ENCODE measurements at places on chromosomes 1 and 21. TPM values are rescaled to one million over a fixed set of nuclear protein-coding genes. Genes with fewer than 3 reads are reported as not detected.

FCRLB gene
- 0.67 TPM for total RNA-seq

MATN1 gene
- total RNA-seq: not detected

PGLYRP3 gene
- not detected for total RNA-seq

DISC1 gene
- total RNA-seq: 10.0 TPM

SPRR2B gene
- total RNA-seq: not detected

CRYAA gene
- total RNA-seq: not detected

RBM15 gene
- 38.4 TPM for total RNA-seq

DNA sequence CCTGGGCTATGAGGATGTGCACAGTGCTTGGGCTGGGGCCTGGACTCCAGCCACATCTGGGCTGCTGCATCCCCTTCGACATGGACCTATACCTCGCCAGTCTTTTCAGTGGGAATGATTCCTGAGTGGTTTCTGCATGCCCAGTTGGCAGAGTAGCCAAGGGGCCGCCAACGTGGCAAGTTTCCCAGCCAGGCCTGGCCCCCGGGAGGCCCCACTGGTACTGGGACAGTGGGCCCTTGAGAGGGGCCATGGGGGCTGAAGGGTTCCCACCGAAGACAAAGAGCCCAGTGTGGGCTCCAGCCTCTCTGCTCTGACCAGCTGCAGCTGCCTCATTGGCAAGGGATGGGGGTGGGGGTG lies 15.4 kb downstream of the RAP1GAP start:
- H3K36me3 ChIP-seq: no peaks in the 10 kb centered on the region
- peak overlapping the region; percentile 69 for H3K27ac ChIP-seq
- H3K4me3 ChIP-seq: no peak overlapping the region

DNA sequence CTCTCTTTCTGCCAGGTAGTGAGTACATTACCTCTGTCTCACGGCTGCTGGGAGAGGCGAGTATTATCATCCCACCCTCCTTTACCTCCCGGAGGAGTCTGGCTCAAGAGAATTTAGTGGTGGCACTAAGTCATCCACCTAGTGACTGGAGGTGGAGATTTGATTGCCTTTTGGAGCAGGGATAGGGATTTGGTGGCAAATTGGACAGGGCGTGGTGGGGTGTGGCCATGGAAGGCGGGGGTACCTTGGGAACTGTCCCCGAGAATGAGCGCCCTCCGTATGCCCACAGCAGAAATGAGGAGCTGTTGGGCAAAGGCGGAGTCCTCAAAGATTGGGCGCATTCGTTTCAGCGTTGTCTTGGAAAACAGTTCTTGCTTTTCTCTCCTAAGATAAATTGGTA lies 32.1 kb upstream of the HMGN1 start:
- DNase-seq: no peak
- H3K27ac ChIP-seq: peak overlapping the region; percentile 81
- H3K36me3 ChIP-seq: no peaks in the 10 kb centered on the region
- H3K4me3 ChIP-seq: no peak overlapping the region
- H3K4me1 ChIP-seq: peaks cover 5% of the 10 kb centered on the region

DNA sequence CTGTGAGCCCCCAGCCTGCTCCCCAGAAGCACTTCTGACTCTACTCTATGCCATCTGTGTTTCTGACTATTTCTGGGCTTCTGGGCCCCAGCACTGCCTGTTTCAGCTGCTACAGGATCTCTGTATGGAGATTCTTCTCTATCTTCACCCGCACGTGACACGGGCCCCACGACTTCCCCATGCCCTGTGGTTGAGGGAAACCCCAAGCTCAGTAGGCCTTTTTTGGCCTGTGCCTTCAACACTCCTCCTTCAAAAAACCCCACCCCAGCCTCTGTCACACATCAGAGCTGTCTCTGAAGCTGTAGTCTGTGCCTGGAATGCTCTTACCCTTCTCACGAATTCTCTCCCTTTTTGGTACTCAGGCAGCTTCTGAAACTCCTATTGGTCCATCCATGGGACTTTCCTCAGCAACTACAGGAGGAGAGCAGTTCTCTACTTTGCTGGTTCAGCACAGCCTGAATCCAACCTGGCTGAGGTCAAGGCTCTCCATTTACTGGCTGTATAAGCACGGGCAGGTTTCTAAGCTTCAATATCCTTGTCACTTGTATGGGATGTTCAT lies 2.0 kb upstream of the NID1 start:
- H3K4me3 ChIP-seq: no peak overlapping the region
- peak; percentile 6 for DNase-seq
- no peaks in the 10 kb centered on the region for H3K36me3 ChIP-seq
- H3K27me3 ChIP-seq: no peaks in the 10 kb centered on the region
- peak overlapping the region; percentile 11 for H3K27ac ChIP-seq

- DNase-seq: no peak
- H3K4me1 ChIP-seq: no peaks in the 10 kb centered on the region
- no peak overlapping the region for H3K4me3 ChIP-seq
- H3K27ac ChIP-seq: no peak overlapping the region
- H3K36me3 ChIP-seq: no peaks in the 10 kb centered on the region
Measured at GRCh38 chr1:245834002-245834401, 673.1 kb downstream of the SMYD3 start.

DNA sequence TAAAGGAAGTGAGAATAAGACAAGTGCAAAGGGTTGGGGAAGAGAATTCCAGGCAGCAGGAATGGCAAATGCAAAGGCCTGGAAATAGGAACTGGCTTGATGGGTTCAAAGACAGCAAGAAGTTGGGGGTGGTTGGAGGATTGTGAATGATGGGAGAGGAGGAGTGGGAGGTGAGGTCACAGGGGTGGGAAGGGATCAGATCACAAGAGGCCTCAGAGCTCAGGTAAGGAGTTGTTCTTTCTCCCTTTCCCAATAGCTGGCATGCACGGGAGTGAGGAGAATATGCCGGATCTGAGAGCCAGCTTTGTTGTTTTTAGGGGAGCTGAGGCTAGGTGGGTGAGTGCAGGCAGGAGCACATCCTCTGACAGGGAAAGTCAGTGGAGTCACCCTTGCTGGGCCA lies 94.0 kb upstream of the RAB3GAP2 start:
- no peaks in the 10 kb centered on the region for H3K4me1 ChIP-seq
- no peak for DNase-seq
- H3K27me3 ChIP-seq: no peaks in the 10 kb centered on the region
- H3K4me3 ChIP-seq: no peak overlapping the region
- no peak overlapping the region for H3K27ac ChIP-seq
- no peaks in the 10 kb centered on the region for H3K36me3 ChIP-seq

DNA sequence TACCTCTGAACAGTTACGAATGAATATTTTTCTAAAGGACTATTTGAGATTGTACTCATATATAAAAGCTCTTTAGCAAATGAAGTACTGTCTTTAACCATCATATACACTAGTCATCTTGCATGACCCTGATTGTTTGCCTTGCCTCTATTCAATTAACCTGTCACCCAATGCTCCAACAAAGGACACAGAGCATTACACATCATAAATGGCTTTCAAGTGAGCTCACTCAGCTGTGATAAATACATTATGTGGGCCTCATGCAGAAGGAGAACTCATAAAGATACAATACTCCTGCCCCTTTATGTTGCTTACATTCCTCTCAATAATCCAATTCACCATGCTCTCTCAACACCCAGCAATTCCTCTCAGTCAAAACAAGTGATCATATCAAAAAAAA lies 993.0 kb upstream of the PRMT6 start:
- no peak overlapping the region for H3K4me3 ChIP-seq
- no peaks in the 10 kb centered on the region for H3K36me3 ChIP-seq
- no peaks in the 10 kb centered on the region for H3K4me1 ChIP-seq
- H3K27ac ChIP-seq: no peak overlapping the region
- H3K27me3 ChIP-seq: no peaks in the 10 kb centered on the region

DNA sequence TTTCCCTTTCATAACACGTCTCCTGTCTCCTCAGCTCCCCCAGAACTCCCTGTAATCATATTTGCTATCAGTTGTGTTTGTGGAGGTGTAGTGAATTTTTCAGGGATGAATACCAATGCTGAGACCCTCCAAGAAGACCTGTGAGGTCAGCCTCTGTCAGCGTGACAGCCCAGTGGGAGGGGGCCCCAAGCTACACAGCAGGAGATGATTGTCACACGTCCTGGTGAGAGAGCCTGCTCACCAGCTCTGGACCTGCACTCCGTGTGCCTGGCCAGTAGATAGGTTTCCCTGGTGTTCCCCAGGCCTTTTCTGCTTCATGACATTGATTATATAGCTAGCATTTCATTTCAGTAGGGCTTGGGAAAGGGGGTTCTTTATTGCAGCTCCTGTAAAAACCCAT lies 421.5 kb downstream of the KIF26B start:
- H3K4me1 ChIP-seq: no peaks in the 10 kb centered on the region
- no peak for DNase-seq
- H3K36me3 ChIP-seq: no peaks in the 10 kb centered on the region
- H3K27me3 ChIP-seq: no peaks in the 10 kb centered on the region
- H3K27ac ChIP-seq: no peak overlapping the region

DNA sequence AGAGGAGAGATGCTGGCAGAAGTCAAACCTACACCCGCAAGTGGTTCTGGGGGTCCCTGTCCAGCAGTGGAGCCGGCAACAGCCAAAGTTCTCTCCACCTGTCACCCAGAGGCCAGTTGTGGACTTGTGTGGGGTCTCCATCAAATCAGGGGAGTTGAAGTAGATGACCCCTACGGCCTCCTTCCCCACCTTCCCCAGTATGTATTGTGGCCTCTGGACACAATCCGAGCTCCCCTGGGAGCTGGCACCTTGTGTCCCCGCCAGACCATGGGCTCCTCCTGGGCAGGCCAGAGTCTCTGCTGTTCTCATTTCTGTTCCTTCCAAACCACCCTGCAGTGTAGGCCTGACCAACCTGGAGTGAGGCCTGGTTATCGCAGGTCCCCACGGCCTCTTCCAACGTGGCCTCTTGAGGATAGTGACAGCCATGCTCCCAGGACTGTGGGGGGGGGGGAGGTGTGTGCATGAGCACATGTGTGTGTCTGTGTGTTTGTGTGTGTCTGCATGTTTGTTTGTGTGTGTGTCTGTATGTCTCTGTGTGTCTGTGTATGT lies 246.4 kb downstream of the MATN1 start:
- no peak overlapping the region for H3K4me3 ChIP-seq
- no peaks in the 10 kb centered on the region for H3K36me3 ChIP-seq
- DNase-seq: no peak
- no peak overlapping the region for H3K27ac ChIP-seq
- H3K4me1 ChIP-seq: no peaks in the 10 kb centered on the region

GRCh38 chr1:11145741-11146140 lies 43.4 kb upstream of the ANGPTL7 start:
- no peaks in the 10 kb centered on the region for H3K27me3 ChIP-seq
- no peak for DNase-seq
- H3K4me3 ChIP-seq: no peak overlapping the region
- H3K36me3 ChIP-seq: peaks cover 30% of the 10 kb centered on the region
- no peaks in the 10 kb centered on the region for H3K4me1 ChIP-seq

GRCh38 chr21:41664881-41665765 lies 101.7 kb downstream of the RIPK4 start:
- H3K27ac ChIP-seq: no peak overlapping the region
- no peaks in the 10 kb centered on the region for H3K27me3 ChIP-seq
- no peak overlapping the region for H3K4me3 ChIP-seq
- peaks cover 5% of the 10 kb centered on the region for H3K4me1 ChIP-seq

- H3K36me3 ChIP-seq: no peaks in the 10 kb centered on the region
- peaks cover 8% of the 10 kb centered on the region for H3K4me1 ChIP-seq
- H3K27me3 ChIP-seq: no peaks in the 10 kb centered on the region
- H3K27ac ChIP-seq: no peak overlapping the region
- no peak overlapping the region for H3K4me3 ChIP-seq
- DNase-seq: no peak
Measured at GRCh38 chr1:54267815-54268761, 68.1 kb downstream of the MRPL37 start.

DNA sequence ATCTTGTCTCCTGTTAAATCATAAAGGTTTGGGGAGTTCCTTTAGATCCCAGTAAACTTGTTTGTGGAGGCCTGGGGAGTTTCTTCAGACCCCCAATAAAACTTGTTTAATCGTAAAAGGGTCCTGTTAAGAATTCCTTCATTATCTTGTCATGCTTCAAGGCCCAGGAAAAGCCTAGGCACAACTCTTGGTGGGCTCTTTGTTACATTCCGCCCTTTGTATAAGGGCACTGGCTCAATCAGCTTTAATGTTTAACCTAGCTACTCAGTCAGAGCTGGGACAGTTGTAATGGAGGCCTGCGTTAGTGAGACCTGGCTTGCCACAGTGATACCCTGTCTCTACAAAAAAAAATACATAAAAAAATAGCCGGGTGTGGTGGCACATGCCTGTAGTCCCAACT lies 77.2 kb downstream of the MPZL1 start:
- DNase-seq: no peak
- no peaks in the 10 kb centered on the region for H3K36me3 ChIP-seq
- H3K27ac ChIP-seq: no peak overlapping the region
- H3K4me3 ChIP-seq: no peak overlapping the region
- H3K4me1 ChIP-seq: no peaks in the 10 kb centered on the region

GRCh38 chr1:202953392-202953791 lies 4.7 kb downstream of the ADIPOR1 start:
- H3K27ac ChIP-seq: no peak overlapping the region
- peaks cover 17% of the 10 kb centered on the region for H3K4me1 ChIP-seq
- no peak for DNase-seq
- H3K4me3 ChIP-seq: no peak overlapping the region

GRCh38 chr1:113399062-113399583 lies 8.8 kb downstream of the MAGI3 start:
- H3K27ac ChIP-seq: no peak overlapping the region
- no peaks in the 10 kb centered on the region for H3K27me3 ChIP-seq
- H3K4me1 ChIP-seq: peaks cover 58% of the 10 kb centered on the region
- DNase-seq: no peak
- H3K36me3 ChIP-seq: no peaks in the 10 kb centered on the region
- no peak overlapping the region for H3K4me3 ChIP-seq

- H3K4me1 ChIP-seq: no peaks in the 10 kb centered on the region
- H3K27me3 ChIP-seq: no peaks in the 10 kb centered on the region
- H3K27ac ChIP-seq: no peak overlapping the region
Measured at GRCh38 chr1:2950926-2951305, 70.4 kb upstream of the ACTRT2 start.

DNA sequence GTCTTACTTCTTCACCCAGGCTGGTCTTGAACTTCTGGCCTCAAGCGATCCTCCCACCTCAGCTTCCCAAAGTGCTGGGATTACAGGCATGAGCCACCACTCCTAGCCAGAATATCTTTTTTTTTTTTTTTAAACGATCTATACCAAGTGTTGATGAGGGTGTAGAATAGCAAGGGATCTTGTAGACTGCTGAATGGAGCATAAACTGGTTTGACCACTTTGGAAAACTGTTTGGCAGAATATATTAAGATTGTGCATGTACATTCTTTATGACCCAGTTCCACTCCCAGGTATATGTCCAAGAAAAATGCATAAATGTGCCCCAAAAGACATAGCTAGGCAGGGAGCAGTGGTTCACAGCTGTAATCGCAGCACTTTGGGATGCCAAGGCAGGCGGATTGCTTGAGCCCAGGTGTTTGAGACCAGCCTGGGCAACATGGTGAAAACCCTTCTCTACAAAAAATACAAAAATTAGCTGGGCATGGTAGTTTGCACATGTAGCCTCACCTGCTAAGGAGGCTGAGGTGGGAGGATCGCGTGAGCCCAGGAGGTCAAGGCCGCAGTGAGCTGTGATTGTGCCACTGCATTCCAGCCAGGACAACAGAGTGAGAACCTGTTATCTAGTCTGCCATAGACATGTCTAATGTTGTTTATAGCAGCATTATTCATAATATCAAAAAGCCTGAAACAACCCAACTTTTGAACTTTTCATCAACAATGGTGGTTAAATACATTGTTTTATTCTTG lies 184.0 kb downstream of the VPS13D start:
- H3K27me3 ChIP-seq: no peaks in the 10 kb centered on the region
- DNase-seq: no peak
- H3K4me3 ChIP-seq: no peak overlapping the region
- peaks cover 12% of the 10 kb centered on the region for H3K4me1 ChIP-seq
- peaks cover 11% of the 10 kb centered on the region for H3K36me3 ChIP-seq
